ENCODE measurements at places on chromosomes 1 and 21.

GRCh38 chr1:184388319-184388889 lies 1.6 kb downstream of the C1orf21 start:
- peak; percentile 38 for DNase-seq

- DNase-seq = no peak
These were observed 2.0 kb downstream of the SRSF4 start for GRCh38 chr1:29179641-29180184.

- DNase-seq = no peak
These were observed 19.4 kb downstream of the RPS6KC1 start for GRCh38 chr1:213070406-213070805.

DNA sequence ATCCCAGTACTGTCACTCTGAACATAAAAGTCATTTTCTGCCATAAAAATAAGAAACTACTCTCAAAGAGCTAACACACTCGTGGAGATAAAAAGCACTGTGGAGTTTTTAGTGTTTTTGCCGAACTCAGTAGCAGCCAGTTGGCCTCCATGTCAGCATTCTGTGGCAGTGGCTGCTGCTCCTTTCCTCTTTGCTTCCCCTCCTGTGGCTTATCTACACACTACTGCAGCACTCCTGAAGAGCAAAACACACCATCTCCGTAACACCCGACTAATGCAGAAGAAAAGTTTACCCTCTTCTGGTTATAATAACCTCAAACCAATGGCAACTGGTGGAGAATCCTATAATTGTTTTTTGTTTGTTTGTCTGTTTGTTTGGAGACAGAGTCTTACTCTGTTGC lies 44.9 kb downstream of the RAB3GAP2 start:
- DNase-seq = peak; percentile 38

DNA sequence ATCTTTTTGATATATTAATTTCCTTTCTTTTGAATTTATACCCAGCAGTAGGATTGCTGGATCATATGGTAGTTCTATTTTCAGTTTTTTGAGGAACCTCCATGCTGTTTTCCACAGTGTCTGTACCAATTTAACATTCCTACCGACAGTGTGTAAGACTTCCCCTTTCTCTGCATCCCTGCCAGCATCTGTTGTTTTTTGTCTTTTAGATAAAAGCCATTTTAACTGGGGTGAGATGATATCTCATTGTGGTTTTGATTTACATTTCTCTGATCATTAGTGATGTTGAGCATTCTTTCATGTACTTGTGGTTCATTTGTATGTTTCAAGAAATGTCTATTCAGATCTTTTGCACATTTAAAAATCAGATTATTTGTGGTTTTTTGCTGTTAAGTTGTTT lies 62.4 kb upstream of the STUM start:
- no peak for DNase-seq

GRCh38 chr1:99247199-99247598 lies 17.1 kb upstream of the PLPPR4 start:
- DNase-seq = no peak

GRCh38 chr1:230350208-230350921 lies 75.8 kb downstream of the PGBD5 start:
- no peak for DNase-seq

DNA sequence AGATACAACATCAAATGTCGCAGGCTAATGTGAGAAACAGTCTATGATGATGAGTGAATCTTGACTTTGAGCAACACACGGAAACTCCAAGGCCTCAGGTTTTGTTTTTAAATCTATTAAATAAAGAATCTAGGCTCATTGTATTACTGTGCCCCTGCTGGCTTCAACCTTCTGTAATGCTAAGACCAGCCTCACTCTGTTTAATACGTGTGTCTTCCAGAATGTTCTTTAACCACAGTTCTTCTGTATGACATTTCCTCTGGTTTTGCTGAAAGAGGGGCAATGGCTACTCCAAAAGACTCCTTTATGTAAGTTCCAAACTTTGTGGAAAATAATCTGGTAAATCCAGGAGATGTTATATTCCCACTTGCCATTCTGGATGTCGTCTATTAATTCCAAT lies 101.1 kb upstream of the TIAM1 start:
- DNase-seq = no peak

DNA sequence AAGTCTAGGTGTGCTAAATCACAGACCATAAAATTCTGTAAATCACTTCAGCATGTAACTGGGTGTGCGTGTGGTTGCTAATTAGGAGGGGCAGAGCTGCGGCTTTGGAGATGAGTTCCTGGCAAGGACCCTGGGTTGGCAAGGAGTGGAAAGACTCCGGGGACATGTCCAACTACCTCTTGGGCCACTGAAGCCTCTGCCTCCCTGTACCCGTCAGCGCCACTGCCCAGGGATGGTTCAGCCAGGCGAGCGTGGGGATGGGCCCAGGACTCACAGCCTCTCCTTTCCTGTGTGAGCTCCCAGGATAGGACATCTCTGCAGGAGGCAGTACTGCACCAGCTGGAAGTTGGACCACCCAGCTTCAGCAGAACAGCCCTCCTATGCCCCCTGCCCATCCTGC lies 386.4 kb upstream of the VAMP3 start:
- no peak for DNase-seq

GRCh38 chr1:231919886-231920285 lies 293.3 kb downstream of the DISC1 start:
- no peak for DNase-seq

- DNase-seq = no peak
These were observed 19.6 kb downstream of the EDN2 start for GRCh38 chr1:41464885-41465284.

DNA sequence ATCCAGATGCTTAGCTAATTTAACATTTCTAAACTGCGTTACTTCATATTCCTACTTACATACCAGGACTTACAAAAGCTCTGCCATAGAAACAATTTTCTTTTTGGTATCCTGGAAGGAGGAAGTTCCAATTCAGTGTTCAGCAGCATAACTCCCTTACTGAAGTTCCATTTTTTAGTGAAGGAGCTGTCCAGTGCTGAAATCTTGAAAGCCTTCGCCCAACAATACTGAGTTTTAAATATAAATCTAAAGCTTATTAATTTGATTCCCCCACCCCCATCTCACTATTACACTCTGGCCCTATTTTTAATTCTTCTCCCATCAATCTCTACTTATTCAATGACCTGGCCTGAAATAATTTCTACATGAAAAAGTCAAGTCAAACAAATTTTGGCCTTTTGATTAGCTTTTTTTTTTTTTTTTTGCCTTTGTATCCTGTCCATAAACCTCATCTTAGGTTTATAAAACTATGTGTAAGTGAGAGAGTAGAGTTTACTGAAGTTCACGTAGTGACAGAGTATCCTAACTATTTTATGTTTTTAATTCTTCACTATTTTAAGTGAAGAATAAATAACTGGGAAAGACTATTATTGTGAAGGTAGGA lies 323.0 kb upstream of the PLD5 start:
- DNase-seq = no peak

GRCh38 chr1:40032240-40032891 lies 8.2 kb upstream of the CAP1 start:
- DNase-seq = peak; percentile 95

- DNase-seq = peak; percentile 36
These were observed 44.2 kb upstream of the ECE1 start for GRCh38 chr1:21334214-21335087.

DNA sequence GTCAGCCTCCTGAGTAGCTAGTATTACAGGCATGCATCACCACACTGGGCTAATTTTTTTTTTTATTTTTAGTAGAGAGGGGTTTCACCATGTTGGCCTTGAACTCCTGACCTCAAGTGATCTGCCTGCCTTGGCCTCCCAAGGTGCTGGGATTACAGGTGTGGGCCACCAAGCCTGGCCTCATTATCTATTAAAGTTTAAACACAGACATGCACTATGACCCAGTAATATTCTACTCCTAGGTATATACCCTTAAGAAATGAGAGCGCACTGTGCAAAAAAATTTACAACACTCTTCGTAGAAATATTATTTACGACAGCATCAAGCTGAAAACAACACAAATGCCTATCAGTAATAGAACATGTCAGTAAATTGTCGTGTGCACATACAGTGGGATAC lies 18.6 kb upstream of the SH2D1B start:
- DNase-seq = no peak

DNA sequence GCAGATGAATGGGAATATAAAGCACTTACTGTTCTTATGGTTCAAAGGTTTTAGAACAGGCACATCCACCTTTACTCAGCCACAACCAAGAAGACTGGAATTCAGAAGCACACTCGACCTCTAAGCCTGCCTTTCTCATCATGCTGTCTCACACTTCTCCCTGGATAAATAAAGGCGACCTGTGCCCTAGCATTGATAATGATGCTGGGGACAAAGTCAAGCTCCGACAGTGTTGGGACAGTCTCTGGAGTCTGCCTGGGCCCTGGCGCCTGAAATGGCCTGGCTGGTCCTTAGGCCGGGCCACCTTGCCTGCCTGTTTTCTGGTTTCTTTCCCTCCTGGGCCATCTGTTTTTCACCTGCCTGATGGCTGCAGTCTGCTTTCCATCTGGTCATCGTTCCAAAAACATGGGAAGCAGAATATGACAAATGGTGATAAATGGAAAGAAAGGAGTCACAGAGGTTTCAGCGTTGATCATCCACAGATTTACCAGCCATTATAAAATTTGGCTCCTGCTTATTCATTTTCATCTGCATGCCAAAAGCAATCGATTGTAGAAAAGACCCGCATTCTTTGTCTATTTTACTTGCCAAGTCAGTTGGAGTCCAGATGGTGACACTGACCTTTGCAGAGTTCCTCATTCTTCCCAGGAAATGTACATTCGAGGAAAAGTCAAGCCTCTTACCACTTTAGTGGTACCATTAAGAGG lies 91.2 kb upstream of the KCNJ15 start:
- DNase-seq = no peak

GRCh38 chr1:159817276-159818041 lies 9.2 kb upstream of the SLAMF8 start:
- DNase-seq = peak; percentile 93

DNA sequence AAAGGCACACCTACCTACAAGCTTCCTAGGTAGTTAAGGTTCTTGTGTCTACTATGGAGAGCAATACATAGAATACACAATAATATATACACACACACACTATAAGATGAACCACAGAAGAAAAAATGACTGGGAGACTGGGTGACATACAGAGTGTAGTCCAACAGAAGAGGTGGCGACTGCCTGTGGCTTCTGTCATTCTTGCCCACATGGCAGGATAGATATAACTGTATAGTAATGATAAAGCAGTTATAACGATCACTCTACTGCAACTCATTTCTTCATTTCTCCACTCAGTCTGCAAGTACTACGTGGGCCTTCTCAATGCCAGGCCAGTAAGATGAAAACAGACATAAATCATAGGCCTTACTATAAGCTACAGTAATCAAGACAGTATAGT lies 113.8 kb upstream of the EDN2 start:
- no peak for DNase-seq

DNA sequence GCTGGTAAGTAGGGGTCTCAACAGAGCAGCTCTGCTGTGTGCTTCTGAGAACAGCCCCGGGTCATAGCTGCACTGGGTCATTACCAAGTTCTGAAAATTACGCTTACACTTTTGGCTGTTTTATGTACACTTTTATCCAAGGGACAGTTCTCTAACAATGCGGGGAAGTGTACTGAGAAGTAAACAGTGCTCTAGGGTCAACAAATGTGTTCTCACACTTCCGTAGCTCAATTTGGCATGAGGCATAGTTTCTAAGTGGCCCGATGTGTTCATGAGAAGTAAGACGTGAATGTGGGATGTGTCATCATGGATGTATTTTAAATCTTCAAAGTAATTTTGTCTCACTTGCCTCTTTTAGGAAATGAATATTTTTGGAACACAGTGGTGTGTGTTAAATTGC lies 10.9 kb upstream of the VAMP3 start:
- DNase-seq = no peak

GRCh38 chr1:229339520-229339919 lies 3.3 kb downstream of the CCSAP start:
- no peak for DNase-seq

DNA sequence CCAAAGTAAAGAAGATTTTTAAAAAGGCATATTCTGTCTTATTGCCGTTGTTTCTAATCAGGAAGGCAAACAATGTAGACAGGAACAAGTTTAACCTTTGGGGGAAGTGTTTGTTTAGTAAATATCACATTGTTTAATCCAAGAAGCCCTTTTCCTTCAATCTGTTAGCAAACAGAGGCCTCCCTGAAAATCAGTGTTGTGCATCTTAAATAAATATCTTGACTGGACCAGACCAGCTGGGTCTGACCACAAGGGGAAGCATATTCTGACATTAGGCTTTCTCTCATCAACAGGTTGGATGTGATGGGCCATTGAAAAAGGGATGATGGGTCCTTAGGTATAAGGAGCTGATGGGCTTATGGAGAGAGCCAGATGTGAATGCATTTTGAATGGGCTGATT lies 81.8 kb upstream of the SGIP1 start:
- DNase-seq = no peak

DNA sequence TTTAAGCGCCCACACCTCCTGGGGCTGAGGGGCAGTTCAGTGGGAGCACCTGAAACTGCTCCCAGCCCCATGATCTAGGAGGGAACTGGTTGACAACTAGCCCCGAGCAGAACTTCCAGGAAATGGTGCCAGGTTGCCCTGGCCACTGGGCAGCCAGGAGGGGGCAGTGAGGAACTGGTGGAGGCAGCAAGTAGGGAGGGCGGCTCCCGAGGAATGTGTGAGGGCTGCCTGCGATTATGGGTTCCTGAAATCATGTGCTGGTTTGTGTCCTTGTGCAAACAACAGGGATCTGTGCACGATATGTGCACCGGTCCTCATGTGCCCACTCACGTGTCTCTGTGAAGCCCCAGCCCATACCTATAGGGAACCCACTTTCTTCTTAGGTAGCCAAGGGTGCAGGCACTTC lies 9.9 kb downstream of the GPR3 start:
- DNase-seq = peak; percentile 26

DNA sequence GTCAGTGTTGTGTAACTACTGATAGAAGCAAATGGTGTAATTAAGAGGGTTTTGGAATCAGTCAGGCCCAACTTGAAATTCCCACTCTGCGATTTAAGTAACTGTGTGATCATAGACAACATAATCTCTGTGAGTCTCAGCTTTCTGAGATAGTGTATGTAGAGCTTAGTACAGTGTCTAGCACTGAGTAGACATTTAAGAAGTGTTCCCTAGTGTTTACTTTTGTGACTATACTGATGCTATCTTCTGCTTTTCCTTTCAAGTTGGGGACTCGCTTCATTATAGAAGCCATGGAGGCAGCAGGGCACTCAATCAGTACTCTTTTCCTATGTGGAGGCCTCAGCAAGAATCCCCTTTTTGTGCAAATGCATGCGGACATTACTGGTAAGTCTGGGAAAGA lies 147.7 kb upstream of the HOOK1 start:
- DNase-seq = no peak

DNA sequence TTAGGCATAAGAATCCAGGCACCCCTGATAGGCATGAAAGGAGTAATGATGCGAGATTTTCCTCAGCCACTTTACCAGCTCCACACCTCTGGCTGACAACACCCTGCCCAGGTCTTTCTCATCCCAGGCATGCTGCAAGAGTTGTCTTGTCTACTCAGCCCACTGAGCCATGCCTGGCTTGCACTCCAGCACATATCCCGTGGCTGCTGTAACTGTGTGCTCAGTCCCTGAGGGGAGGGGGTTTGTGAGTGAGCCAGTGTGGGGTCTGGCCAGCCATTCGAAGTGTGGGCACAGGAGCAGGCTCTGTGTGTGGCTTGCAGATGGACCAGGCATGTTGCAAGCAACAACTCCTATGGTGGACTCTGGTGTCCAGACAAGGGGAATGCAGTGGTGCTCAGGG lies 529.6 kb downstream of the ADGRL2 start:
- no peak for DNase-seq
